ENCODE measurements at places on chromosomes 6 and 20. TPM values are rescaled to one million over a fixed set of nuclear protein-coding genes. Genes with fewer than 3 reads are reported as not detected.

The SLA2 gene
- total RNA-seq = 0.06 TPM

The ARHGAP40 gene
- not detected for total RNA-seq

The KCNK15 gene
- total RNA-seq = not detected

The PRR18 gene
- 0.33 TPM for total RNA-seq

The NFATC2 gene
- not detected for total RNA-seq

The CTNNBL1 gene
- total RNA-seq = 85.2 TPM

The SNPH gene
- 2.9 TPM for total RNA-seq

The PTPRK gene
- total RNA-seq = 24.2 TPM

The SYCP2L gene
- total RNA-seq = 3.5 TPM
